ENCODE measurements at places on chromosomes 12 and 14. TPM values are rescaled to one million over a fixed set of nuclear protein-coding genes. Genes with fewer than 3 reads are reported as not detected.

DNA sequence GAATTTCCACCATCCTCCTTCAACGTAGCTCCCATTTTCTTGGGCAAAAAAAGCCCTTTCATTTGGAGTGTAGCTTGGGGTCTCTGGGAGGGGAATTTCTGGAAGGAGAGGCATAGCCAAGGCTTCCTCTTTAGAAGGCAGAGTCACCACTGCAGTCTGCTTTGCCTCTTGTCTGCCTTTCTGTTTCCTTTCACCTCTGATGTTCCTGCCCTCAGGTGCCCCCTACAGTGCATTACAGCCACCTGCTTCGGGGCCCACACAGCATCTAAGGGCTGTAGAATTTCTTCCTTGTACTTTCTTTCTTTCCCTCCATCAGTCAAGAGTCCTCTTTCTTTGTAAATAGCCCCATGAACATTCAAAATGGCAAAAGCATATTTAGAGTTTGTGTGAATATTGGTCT, 1313.9 kb downstream of the TMEM121 start:
- no peaks in the 10 kb centered on the region for H3K36me3 ChIP-seq
- H3K27me3 ChIP-seq: no peaks in the 10 kb centered on the region
- peaks cover 3% of the 10 kb centered on the region for H3K4me1 ChIP-seq
- no peak overlapping the region for H3K4me3 ChIP-seq

GRCh38 chr12:52390739-52391617, 5.5 kb upstream of the KRT84 start:
- no peaks in the 10 kb centered on the region for H3K4me1 ChIP-seq
- H3K36me3 ChIP-seq: no peaks in the 10 kb centered on the region
- no peak for DNase-seq
- H3K27ac ChIP-seq: no peak overlapping the region

GRCh38 chr12:14239935-14240872, 125.3 kb upstream of the ATF7IP start:
- peak overlapping the region; percentile 42 for H3K27ac ChIP-seq
- H3K36me3 ChIP-seq: no peaks in the 10 kb centered on the region
- no peaks in the 10 kb centered on the region for H3K27me3 ChIP-seq
- H3K4me1 ChIP-seq: peaks cover 16% of the 10 kb centered on the region
- DNase-seq: no peak
- no peak overlapping the region for H3K4me3 ChIP-seq

- H3K27ac ChIP-seq: no peak overlapping the region
- H3K4me1 ChIP-seq: no peaks in the 10 kb centered on the region
- H3K27me3 ChIP-seq: no peaks in the 10 kb centered on the region
- no peak overlapping the region for H3K4me3 ChIP-seq
- DNase-seq: no peak
- H3K36me3 ChIP-seq: no peaks in the 10 kb centered on the region
Observed at GRCh38 chr14:21520767-21521166, 5.4 kb downstream of the SALL2 start.

- no peaks in the 10 kb centered on the region for H3K36me3 ChIP-seq
- no peak for DNase-seq
- no peak overlapping the region for H3K4me3 ChIP-seq
- H3K27ac ChIP-seq: no peak overlapping the region
Observed at GRCh38 chr12:30753233-30753632, 1.5 kb downstream of the CAPRIN2 start.

DNA sequence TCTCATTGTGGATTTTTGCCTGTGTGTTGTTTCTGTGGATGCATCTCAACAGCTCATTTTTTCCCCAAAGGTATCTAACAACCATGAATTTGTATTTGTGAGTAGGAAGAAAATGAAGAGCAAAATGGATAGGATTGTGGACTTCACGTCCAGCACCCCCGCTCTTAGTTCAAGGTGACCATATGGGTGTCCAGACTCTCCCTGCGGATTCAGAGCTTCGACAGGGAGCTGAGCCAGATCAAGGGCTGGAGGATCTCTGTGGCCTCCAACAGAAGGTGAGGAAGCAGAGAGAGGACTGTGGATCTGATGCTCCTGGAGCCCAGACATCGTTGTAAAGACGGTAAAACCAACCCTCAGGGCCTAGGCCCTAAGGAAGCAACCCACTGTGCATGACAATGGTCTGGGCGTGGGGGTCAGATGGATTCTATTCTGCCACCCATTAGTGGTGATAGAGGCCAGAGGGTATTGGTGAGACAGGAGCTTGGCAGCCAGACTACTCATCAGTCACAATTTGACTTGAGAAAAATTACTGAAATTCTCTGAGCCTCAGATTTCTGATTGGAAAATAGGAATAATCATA, 659.7 kb upstream of the TMEM132C start:
- H3K27ac ChIP-seq: no peak overlapping the region
- H3K36me3 ChIP-seq: no peaks in the 10 kb centered on the region
- H3K27me3 ChIP-seq: no peaks in the 10 kb centered on the region
- no peak overlapping the region for H3K4me3 ChIP-seq
- H3K4me1 ChIP-seq: no peaks in the 10 kb centered on the region

GRCh38 chr12:87127272-87127671, 871.1 kb upstream of the MGAT4C start:
- H3K4me3 ChIP-seq: no peak overlapping the region
- no peaks in the 10 kb centered on the region for H3K36me3 ChIP-seq
- no peaks in the 10 kb centered on the region for H3K4me1 ChIP-seq
- no peak overlapping the region for H3K27ac ChIP-seq

DNA sequence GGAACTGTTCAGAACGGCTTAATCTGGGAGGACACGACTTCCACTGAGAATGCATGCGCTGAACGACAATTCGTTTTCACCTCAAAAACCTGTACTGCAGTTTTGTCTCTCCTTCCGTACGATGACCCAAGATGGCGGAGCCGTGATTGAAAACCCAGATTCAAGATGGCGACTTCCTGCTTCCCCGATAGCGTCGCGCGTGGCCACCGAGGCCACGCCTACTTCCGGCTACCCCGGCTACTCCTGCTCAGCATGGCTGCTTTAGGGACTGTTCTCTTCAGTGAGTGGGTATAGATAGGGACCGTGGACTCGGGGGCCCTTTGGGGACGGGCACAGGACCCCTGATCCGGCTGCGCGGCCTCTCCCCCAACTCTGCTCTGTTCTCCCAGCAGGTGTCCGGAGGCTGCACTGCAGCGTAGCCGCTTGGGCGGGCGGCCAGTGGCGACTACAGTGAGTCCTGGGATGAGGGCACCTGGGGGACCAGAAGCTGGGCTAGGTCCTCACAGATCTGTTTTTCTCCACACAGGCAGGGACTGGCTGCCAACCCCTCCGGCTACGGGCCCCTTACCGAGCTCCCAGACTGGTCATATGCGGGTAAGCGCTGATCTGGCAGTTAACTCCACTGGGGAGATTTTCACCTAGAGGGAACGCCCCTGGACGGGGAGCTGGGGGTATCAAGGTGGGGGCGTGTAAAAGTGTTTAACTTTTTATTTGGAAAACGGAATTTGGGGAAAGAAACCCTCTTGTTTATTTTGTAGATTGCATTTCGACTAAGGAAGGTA, at the start of gene MRPL52:
MRPL52 (plus strand) TSS at position 227 of the 782 bp plus-strand sequence; CDS start at position 253, 26 bp downstream.
- no peaks in the 10 kb centered on the region for H3K36me3 ChIP-seq
- peaks cover 8% of the 10 kb centered on the region for H3K4me1 ChIP-seq
- H3K27me3 ChIP-seq: no peaks in the 10 kb centered on the region
- peak; percentile 94 for DNase-seq
- no peak within 1 kb of the TSS for H3K27ac ChIP-seq

Gene CLEC1B
- not detected for total RNA-seq

Gene ATG14
- 20.9 TPM for total RNA-seq

Gene KCNC2
- total RNA-seq: not detected

Gene WSCD2
- 0.42 TPM for total RNA-seq

Data from adrenal gland (tissue), 19 donors.